Mesendoderm (in vitro differentiated cells): ENCODE measurements at places on chromosomes 4 and X.

DNA sequence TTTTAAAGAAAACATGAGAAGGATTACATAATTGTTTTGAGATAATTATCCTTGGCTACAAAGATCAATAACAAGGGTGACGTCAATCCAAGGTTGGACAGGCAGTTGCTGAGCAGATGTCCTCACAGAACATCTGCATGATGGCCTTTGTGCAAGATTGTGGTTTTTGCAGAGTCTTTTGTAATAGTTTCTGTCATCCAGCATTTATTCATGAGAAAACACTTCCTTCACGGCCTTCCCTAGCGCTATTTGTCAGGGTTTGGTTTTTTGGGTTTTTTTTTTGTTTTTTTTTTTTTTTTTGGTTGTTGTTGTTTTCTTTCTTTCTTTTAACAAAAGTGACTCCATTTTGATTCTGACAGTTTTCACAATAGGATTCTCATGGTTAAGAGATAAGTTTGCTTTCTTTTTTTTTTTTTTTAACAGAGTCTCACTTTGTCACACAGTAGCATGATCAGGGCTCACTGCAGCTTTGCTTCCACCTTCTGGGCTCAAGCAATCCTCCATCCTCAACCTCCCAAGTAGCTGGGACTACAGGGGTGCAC is 31.5 kb upstream of the ELF2 start:
- no peak for DNase-seq

DNA sequence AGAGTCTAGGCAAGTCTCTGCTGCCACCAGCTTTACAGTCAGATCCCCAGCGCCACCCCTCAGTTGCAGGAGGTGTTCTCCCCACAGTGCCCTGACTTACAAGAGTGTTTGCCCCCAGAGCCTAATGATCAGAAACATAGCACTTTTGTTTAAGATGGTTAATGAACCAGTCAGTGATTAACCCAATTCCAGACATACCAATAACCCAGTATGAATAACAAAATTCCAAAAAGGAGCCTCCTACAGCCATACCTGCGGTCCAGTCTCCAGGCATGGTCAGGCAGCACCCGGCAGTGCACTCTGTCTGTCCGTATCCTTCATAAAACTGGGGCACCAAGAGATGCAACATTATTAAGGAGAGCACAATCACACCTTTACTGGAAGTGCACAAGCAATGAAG is 30.7 kb upstream of the CENPU start:
- no peak for DNase-seq

DNA sequence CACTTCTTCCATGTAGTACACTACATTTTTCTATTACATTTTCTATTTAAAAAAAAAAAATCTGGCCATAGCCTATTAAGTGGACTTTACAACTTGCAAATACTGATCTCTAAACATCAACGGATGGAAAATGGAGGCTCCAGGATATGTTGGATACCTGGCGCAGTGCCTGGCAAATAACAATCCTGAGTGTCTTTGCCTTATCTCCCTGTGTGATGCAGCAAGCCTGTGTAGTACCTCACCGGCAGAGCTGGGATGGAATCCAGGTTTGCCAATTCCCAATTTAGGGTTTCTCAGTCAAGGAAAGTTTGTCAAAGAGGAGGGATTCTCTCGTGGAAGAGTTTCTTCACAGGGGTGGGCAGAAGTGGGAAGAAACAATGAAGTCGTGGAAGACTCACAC is 93.2 kb downstream of the KDR start:
- no peak for DNase-seq

DNA sequence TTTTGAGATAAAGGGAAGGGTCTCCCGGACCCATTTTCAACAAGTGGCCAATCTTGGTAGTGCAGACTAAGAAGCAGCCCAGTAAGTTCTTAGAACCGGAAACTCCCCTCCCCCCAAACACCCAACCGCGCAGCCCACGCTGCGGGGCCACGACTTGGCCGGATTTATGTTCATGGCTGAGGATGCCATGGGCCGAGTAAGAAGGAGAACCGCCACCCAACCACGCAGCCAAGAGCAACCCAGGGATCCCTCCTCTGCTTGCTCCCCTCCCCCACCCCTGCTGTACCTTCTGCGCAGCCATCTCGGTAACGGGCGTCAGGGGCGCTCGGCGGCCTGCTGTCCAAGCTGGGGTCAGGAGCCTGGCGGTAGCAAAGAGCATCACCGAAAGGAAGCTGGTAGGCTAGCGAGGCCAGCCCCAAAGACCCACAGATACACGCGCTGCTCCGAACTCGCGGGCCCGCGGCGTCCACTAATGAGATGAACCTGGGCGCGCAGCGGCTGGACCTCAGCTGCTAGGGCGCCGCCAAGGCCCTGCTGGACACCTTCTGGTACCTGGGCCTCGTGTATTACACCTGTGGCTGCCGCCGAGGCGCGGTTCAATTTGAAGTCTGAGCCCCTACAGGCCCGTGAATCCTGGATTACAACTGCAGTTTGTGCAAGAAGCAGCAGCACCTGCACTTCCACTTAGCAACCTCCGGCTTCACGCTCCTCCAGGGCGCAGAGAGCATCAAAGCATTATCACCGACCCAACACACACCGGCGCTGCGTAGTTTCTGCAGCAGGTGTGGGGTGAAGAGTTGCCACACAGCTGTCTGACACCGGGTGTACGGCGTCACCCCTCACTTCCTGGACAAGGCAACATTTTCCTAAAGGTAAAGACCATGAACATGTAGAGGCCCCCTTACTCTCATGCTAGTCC is 63.4 kb downstream of the NUDT10 start:
- DNase-seq: peak; percentile 52

DNA sequence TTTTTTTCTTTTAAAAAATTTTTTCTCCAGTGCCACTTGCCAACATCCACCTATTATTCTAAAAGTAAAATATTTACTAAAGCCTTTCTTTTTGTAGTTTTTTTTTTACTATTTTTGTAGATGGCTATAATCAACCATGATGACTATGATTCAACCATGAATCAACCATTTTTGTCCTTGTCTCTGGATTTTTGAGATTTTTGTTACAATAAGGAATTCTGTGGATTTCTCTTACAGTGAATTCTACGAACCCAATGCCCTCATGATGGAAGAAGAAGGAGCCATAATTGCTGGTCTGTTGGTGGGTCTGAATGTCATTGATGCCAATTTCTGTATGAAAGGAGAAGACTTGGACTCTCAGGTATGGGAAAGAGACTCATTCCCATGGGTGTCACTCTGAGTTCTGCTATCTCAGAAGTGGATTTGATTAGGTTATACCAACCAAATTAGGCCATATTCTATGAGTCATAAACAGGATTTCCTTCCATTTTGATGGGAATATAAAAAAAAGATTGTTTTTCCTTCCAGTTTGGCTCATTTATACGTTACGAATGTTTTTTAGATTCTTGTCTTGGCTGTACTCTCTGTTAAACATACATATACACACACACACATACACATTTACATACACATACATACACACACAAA is 46.7 kb downstream of the RUFY3 start:
- DNase-seq: no peak

- DNase-seq: peak; percentile 82
Measured at GRCh38 chrX:39850630-39851152, 247.1 kb downstream of the BCOR start.

DNA sequence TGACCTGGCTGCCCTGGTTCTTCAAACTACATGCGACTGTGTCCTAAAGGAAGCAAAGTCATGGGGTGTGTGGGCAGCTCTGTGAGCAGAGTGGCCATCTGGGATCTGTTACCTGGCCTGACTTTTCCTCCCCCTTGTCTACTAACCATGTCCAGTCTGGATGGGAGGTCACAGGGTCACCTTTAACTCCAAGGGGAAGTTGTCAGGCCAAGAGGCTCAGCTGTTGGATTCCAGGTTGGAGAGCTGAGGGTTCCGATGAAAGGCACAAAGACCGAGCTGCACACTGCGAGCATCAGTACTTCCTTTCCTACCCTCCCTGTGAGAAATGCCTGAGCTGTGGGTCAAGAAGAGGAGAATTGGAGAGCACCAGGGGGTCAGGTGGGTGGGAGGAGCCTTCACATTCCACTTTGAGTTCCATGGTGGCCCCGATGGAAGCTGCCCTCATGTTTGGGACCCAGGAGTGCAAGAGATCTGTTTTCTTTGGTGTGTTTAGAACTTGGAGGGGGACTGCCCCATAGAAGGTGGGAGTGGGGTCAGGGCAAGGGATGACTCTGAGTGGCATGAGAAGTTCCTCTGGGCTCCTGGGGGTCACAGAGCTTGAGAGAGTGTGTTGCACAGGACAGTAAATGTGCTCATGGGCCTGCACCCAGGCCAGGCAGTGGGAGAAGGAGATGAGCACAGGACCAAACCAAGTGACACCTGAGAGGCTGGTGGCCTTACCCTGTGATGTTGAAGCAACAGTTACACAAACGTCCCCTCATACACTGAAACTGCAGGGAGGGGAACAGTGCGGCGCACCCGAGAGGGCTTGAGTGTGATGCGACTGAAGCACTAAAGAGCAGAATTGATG is 36.2 kb downstream of the RGS12 start:
- no peak for DNase-seq

DNA sequence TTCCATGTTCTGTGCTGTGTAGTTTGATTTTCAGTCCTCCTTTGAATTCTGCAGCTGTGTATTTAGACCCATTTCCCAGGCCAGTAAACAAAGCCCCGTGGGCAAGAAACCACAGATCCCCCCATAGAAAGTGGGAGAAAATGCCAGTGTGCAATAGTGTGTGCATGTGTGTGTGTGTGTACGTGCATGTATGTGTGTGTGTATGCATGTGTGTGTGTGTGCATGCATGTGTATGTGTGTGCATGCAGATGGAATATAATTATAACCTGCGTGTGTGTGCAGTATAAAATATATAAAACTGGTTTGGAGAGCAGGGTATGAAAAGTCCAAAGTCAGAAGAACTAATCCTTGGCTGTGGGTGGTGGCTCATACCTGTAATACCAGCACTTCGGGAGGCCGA is 5.2 kb upstream of the CD99 start:
- DNase-seq: no peak

- peak; percentile 99 for DNase-seq
Measured at GRCh38 chr4:110472583-110473329, 3.2 kb upstream of the ENPEP start.

- DNase-seq: no peak
Measured at GRCh38 chr4:13982010-13982409, 354.5 kb upstream of the BOD1L1 start.

DNA sequence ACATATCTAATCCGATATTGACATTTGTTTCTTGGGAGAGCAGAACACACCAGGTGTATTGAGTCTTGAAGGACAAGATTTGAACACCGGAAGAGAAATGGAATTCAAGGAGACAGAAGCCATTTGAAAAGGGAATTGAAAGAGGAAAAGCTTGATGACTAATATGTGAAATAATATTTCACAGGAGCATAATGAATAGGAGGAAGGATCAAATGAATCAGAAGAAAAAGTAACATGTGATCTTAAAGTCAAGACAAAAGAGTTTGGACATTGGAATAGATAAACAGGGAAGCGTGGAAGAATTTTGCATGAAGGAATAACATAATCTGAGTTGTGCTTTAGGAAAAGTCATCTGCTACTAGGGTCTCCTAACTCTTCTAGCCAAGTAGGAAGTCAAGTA is 145.5 kb upstream of the PDHA2 start:
- no peak for DNase-seq

DNA sequence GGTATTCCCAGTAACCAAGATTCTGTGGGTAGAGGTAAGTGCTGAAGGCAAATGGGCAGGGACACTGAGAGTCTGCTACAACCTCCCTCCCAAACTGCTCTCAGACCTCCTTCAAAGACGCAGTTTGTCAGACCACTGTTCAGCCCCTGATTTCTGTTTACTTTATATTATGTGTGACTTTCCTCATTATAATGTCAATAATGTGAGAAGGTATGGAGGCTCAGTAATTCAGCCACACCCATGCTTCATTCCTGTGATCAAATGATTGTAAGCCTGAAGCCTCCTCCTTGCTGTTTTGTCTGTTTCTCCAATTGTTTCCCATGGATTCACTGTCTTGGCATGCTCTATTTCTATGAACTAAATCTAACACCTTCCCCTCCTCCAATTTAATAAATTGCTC is 75.6 kb downstream of the SYTL5 start:
- DNase-seq: no peak

- no peak for DNase-seq
Measured at GRCh38 chr4:127832585-127832984, 48.1 kb upstream of the PLK4 start.

GRCh38 chr4:157582141-157582540 is 361.6 kb downstream of the GRIA2 start:
- no peak for DNase-seq

- DNase-seq: peak; percentile 51
Measured at GRCh38 chr4:75555294-75556164, at the start of gene ODAPH. TSS of gene ODAPH (plus strand) at chr4:75556066. CDS start at chr4:75556083, 17 bp downstream.
